ENCODE measurements at places on chromosomes 5 and 9.

- DNase-seq: no peak
Measured at GRCh38 chr9:119781886-119782285, 412.7 kb upstream of the BRINP1 start.

GRCh38 chr5:172707285-172708182 lies 63.5 kb downstream of the DUSP1 start:
- no peak for DNase-seq

DNA sequence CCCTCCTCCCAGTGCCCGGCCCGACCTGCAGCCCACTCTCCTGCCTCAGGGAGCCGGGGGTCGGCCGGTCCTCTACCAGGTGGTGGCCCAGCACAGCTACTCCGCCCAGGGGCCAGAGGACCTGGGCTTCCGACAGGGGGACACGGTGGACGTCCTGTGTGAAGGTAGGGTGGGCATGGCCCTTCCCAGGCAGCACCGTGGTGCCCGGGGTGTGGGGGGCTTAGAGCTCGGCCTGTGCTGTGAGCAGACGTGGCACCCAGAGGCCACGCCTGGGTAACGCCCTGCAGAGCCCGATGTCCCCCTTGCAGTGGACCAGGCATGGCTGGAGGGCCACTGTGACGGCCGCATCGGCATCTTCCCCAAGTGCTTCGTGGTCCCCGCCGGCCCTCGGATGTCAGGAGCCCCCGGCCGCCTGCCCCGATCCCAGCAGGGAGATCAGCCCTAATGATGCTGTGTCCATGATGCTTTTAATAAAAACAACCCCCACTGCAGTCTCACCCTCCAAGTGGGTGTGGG lies 7.2 kb downstream of the ENTPD8 start:
- no peak for DNase-seq

- no peak for DNase-seq
Measured at GRCh38 chr5:150517272-150518152, 9.6 kb downstream of the NDST1 start.

- DNase-seq: no peak
Measured at GRCh38 chr5:15737871-15738664, 238.1 kb downstream of the FBXL7 start.

DNA sequence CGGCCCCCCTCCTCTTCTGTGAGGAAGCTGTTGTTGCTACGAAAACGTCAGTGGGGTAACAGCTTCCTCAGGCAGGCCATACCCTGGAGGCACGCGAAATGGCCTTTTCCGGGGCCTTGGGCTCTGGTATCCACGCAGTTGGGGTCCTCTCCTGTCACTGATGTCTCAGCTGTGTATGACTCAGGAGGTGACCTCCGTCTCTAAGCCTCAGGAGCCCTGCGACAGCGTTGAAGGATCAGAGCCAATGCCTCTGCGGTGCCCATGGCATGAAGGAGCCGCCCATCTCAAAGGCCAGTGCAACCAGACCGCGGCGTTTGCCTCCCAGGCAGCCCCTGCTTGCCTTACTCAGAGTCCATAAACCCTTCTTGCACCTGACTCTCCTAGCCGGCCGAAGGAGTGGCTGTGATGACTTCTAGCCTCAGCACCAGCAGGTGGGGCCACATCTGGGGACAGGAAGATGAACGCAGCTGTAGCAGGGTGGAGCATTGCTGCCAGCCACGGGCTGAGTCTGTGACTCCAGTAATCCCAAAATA lies 1.0 kb upstream of the MXD3 start:
- DNase-seq: peak; percentile 70

DNA sequence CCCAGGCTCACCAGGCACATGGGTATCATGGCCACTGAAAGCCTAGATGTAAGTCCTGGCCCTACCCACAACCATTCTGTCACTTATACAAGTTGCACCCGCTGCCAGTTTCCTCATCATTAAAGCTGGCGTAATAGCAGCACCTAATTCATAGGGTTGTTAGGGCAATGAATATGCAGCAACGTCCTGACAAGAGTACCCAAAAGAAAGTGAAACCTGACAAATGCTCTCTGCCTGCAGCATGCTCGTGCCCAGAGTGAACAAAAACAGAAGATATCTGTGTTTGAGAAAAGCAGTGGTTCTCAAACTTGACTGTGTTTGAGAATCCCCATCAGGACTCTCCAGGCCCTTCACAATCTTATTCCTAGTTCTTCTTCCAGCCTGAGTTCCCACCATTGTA lies 632.4 kb downstream of the SEMA5A start:
- no peak for DNase-seq

DNA sequence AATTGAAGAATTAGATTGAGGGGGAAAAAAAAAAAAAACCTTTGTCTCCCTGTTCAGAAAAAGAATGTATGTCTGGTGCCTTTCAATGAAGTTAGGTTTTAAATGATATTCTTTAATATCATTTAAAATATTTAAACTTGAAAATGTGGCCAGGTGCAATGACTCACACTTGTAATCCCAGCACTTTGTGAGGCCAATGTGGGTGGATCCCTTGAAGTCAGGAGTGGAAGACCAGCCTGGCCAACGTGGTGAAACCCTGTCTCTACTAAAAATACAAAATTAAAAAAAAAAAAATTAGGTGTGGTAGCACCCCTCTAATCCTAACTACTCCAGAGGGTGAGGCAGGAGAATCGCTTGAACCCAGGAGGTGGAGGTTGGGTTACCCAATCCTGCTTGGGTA lies 111.1 kb upstream of the RASA1 start:
- DNase-seq: no peak

- DNase-seq: no peak
Measured at GRCh38 chr5:113546703-113547183, 33.2 kb downstream of the YTHDC2 start.
